ENCODE measurements at places on chromosomes 2 and 18.

- DNase-seq: no peak
Observed at GRCh38 chr2:5889519-5889918, 197.3 kb downstream of the SOX11 start.

DNA sequence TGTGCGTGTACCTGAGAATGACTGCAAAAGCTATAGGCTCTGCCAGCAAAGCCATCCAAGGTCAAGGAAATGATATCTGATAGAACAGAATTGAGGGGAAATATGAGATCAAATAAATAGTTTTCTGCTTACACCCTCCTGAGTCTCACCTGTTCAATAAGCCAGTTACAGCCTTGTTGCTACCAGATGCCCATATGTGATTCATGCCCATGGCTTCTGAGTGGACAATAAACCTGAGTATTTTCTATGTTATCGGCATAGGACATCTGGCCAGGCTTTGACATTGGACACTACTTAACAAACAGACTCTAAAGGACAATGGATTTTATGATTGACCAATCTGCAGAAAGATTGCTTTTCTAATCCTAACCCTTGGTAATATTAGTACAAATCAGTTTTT is 297.9 kb downstream of the LRATD1 start:
- no peak for DNase-seq

DNA sequence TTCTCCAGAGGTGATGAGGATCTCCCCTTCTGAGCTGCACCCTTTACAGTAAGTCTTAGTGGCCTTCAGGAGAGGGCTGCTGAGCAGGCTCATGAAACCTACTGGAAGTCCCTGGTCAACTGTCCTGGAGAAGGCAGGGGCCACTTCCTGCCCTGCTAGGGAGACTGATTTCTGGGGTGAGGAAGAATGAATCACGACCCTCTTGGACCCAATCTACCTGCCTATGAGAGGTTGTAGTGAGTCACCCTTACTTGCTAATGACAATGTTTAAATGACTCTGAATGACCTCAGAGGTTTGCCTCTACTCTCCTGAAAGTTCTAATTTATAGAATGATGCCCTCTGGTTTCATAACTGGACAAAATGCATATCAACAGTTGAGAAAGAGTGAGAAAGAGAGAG is 79.4 kb upstream of the FAM136A start:
- no peak for DNase-seq

- DNase-seq: no peak
Observed at GRCh38 chr2:44960871-44961270, 19.4 kb downstream of the SIX3 start.

DNA sequence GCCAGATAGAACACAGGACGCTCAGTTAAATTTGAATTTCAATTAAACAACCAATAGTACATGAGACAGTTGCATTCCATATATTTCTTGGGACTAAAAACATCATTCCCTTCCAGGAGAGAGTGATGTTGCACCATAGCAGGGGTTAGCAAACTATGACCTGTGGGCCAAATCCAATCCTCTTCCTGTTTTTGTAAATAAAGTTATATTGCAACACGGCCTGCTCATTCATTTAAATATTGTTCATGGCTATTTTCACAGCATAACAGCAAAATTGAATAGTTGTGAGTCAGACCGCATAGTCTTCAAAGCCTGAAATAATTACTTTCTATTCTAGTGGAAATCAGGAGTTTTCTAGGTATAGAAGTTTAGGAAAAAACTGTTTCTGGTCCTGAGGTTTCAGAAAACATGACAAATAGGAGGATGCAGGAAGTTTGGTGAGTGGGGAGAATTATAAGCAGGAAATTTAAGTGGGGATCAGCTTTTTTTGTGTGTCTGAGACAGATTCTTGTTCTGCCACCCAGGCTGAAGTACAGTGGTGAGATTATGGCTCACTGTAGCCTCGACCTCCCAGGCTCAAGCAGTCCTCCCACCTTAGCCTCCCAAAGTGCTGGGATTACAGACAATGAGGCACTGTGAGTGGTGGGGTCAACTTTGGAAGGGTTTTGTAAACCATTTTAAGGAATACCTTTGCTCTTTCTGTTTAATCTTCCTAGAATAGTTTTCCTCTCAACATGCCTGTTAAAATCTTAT is 131.5 kb downstream of the SOCS6 start:
- no peak for DNase-seq

GRCh38 chr2:5818961-5819600 is 126.9 kb downstream of the SOX11 start:
- no peak for DNase-seq

- no peak for DNase-seq
Observed at GRCh38 chr2:25115902-25116301, 52.5 kb downstream of the POMC start.

GRCh38 chr2:212723226-212723625 is 184.6 kb upstream of the ERBB4 start:
- no peak for DNase-seq

GRCh38 chr18:12366784-12367183 is 10.2 kb downstream of the AFG3L2 start:
- DNase-seq: no peak

DNA sequence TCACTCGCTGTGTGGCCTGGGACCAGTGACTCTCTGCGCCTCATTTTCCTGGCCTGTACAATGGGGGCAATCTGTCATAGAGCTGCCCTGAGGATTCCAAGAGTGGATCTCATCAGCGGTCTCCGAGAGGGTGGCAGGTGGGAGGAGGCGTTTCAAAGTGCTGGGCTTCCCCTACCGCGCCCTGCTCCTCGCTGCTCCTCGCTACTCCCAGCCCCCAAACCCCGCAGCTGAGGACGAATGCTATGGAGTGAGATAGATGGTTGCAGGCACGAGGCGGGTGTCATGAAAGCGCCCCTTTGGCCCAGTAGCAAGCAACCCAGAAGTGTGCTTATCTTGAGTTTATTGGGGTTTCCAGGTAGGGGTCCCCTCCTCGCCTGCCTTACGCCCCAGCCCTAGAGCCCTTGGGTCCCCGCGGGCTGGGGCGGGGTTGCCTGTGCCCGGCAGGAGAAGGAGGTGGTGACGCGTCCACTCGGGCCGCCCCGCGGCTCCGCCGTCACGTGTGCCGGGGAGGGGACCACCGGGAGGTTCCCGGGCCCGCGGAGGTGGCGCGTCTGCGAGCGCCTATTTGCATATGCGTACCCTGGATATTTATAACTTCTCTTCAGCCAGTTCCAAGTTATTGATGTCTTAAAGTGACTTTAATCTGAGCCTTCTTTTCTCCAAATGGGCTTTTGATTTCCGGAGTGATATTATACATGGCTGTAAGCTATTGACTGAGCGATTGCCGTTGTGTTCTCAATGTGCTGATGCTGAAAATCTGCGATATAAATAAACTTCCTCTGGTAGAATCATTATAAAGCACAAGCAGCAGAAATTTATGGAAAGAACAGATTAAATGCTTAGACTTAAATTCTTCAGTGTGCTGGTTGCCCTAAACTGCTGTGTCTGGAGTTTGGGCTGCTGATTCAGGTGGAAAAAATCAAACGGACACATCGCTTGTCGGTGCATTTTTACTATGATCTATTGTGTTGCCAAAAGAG is 263.7 kb downstream of the ATAD2B start:
- DNase-seq: no peak

DNA sequence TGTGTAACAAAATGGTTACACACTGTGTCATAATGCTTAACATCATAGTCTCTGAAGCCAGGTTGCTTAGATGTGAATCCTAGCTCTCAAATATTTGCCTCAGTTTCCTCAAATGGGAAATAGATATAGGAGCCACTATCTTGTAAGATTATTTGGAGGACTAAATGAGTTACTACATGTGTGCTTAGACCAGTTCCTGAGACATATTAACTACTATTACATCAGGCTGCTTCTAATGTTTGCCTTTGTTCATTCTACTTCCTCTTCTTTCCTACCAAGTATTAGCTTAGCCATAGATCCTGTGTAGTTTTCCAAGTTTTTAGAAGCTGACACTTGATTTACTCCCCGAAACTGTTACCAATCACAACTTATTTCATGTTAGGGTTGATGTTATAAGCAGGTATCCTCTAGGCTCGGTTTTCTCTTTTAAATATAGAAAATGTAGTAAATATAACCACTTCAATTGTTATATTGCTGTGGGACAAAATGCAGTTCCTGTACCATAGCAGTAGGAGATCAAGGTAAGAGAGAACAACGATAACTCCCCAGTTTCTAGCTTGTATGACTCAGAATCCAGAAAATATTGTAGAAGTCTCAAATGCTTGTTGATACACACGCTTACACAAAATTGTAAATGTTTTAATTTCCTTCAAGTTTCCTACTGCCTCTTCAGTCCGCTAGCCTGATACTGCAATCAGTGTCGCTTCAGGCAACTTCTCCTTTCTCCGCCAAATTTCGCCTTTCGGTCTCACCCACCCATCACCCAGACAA is 751 bp upstream of the DNAJC10 start:
- DNase-seq: no peak

DNA sequence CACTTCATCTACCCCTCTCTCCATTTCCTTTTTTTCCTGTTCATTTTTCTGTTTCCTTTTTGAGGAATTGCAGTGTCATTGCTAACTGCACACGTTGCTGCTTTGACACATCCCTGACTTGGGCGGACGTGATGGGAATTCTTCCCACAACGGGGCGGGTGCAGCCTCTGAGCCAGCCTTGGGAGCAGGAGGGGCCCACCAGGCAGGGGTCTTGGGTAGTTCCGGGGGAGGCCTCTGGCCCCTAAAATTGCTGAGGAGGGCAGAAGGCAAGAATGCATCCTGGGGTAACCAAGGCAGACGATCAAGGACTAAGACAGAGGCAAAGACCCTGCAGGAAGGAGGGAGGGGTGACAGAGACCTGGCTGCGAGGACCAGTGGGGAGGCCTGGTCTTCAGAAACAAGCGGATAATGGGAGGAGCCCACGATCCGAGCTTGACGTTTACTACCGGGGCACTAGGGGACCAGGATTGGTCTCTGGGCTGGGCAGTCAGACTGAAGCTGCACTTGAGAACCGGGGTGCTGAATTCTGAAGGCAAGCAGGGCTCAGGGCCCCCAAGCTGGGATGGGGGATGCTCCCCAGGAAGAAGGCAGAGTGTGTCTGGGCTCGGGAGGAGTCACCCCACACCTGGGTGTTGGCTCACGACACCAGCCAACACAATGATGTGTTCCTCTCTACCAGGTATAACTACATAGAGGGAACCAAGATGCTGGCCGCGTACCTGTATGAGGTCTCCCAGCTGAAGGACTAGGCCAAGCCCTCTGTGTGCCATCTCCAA is 14.8 kb upstream of the CNDP1 start:
- no peak for DNase-seq

DNA sequence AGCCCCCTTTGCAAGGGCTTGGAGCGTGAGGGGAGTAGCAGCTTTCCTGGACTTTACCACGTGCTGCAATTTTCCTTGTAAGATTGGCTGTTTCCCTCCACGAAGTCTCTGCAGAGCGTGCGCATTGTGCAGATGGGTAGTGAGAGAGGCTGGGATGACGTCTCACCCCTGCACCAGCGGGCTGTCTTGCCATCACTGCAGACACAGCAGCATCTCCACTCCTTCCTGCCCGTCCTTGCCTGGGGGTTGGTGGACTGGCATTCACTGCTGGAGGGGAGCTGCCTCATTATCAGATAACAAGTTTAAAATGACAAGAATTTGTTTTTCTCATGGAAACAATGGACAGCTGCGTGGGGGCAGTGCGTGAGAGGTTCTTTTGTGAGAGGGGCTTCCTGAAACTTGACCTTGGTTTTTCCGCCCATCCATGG is 45.3 kb upstream of the HS6ST1 start:
- DNase-seq: no peak

DNA sequence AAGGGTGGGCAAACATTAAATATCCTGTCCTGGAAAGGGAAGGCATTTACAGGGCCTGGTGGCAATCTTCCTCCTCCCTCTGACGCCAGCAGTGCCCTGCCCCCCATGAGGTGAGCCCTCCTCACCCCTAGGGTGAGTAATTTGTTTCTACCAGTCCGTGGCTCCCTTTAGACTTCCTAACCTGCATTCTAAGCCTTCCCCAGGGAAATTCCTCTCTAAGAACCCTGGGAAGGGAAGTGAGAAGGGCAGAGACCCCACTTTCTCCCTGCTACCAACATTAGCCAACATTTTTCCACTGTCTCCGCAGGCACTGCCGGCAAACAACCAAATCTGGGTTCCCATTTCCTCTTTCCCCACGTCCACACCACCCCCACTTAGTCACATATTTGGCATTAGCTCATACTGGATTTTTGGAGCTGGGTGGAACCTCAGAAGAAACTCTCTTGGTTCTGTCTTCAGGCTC is 69.3 kb downstream of the NRP2 start:
- no peak for DNase-seq

- DNase-seq: no peak
Observed at GRCh38 chr18:42114310-42114943, 159.4 kb downstream of the PIK3C3 start.

- DNase-seq: no peak
Observed at GRCh38 chr2:60105906-60106305, 447.5 kb downstream of the BCL11A start.

- no peak for DNase-seq
Observed at GRCh38 chr18:69490813-69491212, 90.1 kb downstream of the DOK6 start.

GRCh38 chr2:71545572-71546274 is 92.4 kb downstream of the DYSF start:
- DNase-seq: no peak

GRCh38 chr2:174395969-174396630 is 570 bp downstream of the SCRN3 start:
- DNase-seq: no peak

DNA sequence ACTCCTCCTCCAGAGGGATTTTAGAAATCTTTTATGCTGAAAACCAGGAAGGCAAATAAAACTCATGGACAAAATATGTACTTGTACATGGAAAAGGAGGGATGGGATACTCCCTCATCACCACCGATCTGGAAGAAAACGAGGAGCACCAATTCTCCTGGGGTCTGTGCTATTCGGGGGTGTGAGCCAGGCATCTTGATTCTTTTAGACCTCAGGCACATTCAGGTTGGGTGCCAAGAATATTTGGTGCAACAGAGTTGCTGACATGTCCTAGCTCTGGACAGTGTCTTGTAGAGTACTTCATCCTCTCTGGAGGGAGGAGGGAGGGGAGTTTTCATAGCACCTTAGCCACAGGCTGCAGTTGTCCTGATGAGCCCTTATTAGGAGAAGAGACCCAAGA is 163.0 kb downstream of the PRKCE start:
- no peak for DNase-seq

DNA sequence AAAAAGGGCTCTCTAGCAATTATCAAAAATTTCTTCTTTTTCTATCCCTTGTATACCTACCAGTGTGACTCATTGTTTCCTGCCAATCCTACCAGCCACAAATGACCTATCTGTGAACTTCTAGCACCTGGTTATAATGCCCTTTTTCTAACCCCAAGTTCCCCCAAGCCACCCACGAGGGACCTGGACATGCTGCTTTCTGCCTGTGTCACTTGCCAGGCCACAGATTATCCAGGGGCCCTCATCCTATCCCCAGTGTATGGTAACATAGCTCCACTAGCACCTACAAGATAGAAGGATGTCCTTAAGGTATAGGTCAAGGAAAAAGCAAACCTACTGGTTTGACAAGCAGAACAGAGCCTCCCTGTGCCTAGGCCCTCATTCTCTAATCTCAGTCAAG is 26.8 kb downstream of the AAK1 start:
- no peak for DNase-seq

GRCh38 chr2:128526455-128526976 is 207.8 kb upstream of the HS6ST1 start:
- no peak for DNase-seq

- no peak for DNase-seq
Observed at GRCh38 chr2:144886862-144887261, 366.9 kb upstream of the ZEB2 start.

- DNase-seq: no peak
Observed at GRCh38 chr18:13382366-13382953, 163.9 kb downstream of the LDLRAD4 start.

Data from cortex of kidney (tissue), 1 donor.